ENCODE measurements at places on chromosomes 4 and X. TPM values are rescaled to one million over a fixed set of nuclear protein-coding genes. Genes with fewer than 3 reads are reported as not detected.
A peak's percentile ranks its signal among the peaks of the same experiment; 100 is the strongest.

TGIF2LX gene
- polyA plus RNA-seq: not detected

COL4A6 gene
- 0.11 TPM for polyA plus RNA-seq

- H3K27ac ChIP-seq: no peak overlapping the region
- no peaks in the 10 kb centered on the region for H3K36me3 ChIP-seq
- no peak overlapping the region for H3K4me3 ChIP-seq
- no peaks in the 10 kb centered on the region for H3K27me3 ChIP-seq
These were observed 124.2 kb upstream of the MBNL3 start for GRCh38 chrX:132612821-132613564.

GRCh38 chr4:74632634-74633033 lies 161.7 kb downstream of the BTC start:
- H3K4me1 ChIP-seq: peaks cover 2% of the 10 kb centered on the region
- no peaks in the 10 kb centered on the region for H3K27me3 ChIP-seq
- H3K4me3 ChIP-seq: no peak overlapping the region
- no peak for DNase-seq

- no peaks in the 10 kb centered on the region for H3K27me3 ChIP-seq
- no peak overlapping the region for H3K27ac ChIP-seq
- no peaks in the 10 kb centered on the region for H3K4me1 ChIP-seq
- H3K4me3 ChIP-seq: no peak overlapping the region
- no peaks in the 10 kb centered on the region for H3K36me3 ChIP-seq
- no peak for DNase-seq
These were observed 10.6 kb downstream of the ADAM29 start for GRCh38 chr4:174928575-174929253.

- DNase-seq: no peak
- H3K4me1 ChIP-seq: no peaks in the 10 kb centered on the region
- H3K27ac ChIP-seq: no peak overlapping the region
- H3K36me3 ChIP-seq: no peaks in the 10 kb centered on the region
- H3K27me3 ChIP-seq: no peaks in the 10 kb centered on the region
These were observed 16.1 kb downstream of the FAM120C start for GRCh38 chrX:54166915-54167314.

DNA sequence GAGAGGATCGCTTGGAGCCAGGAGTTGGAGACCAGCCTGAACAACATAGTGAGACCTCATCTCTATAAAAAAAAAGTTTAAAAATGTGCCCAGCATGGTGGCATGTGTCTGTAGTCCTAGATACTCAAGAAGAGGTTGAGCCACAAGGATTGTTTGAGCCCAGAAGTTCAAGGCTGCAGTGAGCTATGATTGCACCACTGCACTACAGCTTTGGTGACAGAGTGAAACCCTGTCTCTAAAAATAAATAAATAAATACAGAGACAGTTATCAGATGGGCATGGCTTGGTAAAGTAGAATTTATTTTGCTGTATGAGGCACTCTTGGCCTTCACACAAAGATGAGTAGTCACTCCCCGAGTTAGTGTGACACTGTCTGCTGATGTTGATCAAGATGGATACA lies 54.1 kb upstream of the SPRY1 start:
- DNase-seq: no peak
- no peaks in the 10 kb centered on the region for H3K4me1 ChIP-seq
- no peaks in the 10 kb centered on the region for H3K27me3 ChIP-seq
- no peaks in the 10 kb centered on the region for H3K36me3 ChIP-seq

GABRE gene
- 29.2 TPM for polyA plus RNA-seq

NRK gene
- polyA plus RNA-seq: 0.14 TPM

GRCh38 chr4:182600093-182600492 lies 317.1 kb downstream of the DCTD start:
- H3K4me1 ChIP-seq: no peaks in the 10 kb centered on the region
- no peak overlapping the region for H3K4me3 ChIP-seq
- no peak for DNase-seq
- H3K27me3 ChIP-seq: no peaks in the 10 kb centered on the region

GRCh38 chr4:38137080-38137479 lies 176.9 kb downstream of the PTTG2 start:
- no peaks in the 10 kb centered on the region for H3K27me3 ChIP-seq
- H3K36me3 ChIP-seq: no peaks in the 10 kb centered on the region
- peaks cover 37% of the 10 kb centered on the region for H3K4me1 ChIP-seq
- H3K27ac ChIP-seq: no peak overlapping the region
- no peak for DNase-seq

CPLX1 gene
- 7.7 TPM for polyA plus RNA-seq

RBM47 gene
- polyA plus RNA-seq: 12.3 TPM

GRCh38 chr4:75284831-75285230 lies 229.4 kb downstream of the RCHY1 start:
- no peaks in the 10 kb centered on the region for H3K36me3 ChIP-seq
- H3K4me3 ChIP-seq: no peak overlapping the region
- H3K27me3 ChIP-seq: no peaks in the 10 kb centered on the region
- no peak for DNase-seq

TASL gene
- polyA plus RNA-seq: 0.27 TPM

DNA sequence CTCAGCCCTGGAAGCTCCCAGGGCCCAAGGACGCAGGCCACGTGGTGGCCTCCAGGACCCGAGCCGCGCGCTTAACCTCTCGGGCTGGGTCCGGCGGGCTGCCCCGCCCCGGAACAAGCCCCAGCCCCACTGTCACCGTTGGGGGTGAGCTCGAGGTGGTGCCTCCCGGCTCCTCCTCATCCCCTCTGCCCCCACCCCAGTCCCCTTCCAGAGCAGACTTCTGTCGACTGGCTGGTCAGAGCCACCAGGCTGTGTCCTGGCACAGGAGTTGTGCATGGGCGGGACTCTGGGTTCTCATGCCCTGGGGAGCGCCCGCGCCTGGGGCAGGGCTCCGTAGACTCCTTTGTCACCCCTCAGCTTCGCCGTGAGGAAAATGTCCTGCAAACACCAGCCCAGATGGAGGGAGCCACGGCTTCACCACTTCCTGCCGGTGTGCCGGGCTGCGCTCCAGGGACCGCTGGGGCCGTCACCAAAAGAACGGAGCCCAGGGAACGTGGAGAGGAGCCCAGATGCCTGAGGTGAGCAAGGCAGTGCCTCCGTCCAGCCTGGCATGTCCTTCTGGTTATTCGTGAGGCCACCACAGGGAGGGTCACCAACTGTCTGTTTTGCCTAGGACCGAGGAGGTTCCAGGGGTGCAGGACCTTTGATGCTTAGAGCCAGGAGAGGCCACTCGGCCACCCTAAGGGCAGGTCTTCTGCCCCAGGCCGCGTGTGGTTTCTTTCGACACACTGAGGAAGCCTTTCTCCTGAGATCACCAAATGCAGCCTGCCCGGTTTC lies 7.1 kb upstream of the RGS12 start:
- no peak overlapping the region for H3K4me3 ChIP-seq
- no peak for DNase-seq
- H3K27me3 ChIP-seq: no peaks in the 10 kb centered on the region
- H3K36me3 ChIP-seq: no peaks in the 10 kb centered on the region
- no peaks in the 10 kb centered on the region for H3K4me1 ChIP-seq

BGN gene
- polyA plus RNA-seq: 24.5 TPM

DGAT2L6 gene
- not detected for polyA plus RNA-seq

PF4V1 gene
- not detected for polyA plus RNA-seq

GRCh38 chr4:64503945-64504675 lies 94.9 kb upstream of the TECRL start:
- H3K36me3 ChIP-seq: no peaks in the 10 kb centered on the region
- no peak overlapping the region for H3K4me3 ChIP-seq
- no peak overlapping the region for H3K27ac ChIP-seq
- no peaks in the 10 kb centered on the region for H3K4me1 ChIP-seq
- H3K27me3 ChIP-seq: no peaks in the 10 kb centered on the region

- no peaks in the 10 kb centered on the region for H3K36me3 ChIP-seq
- H3K27me3 ChIP-seq: no peaks in the 10 kb centered on the region
- no peak for DNase-seq
These were observed 402.2 kb upstream of the AADAT start for GRCh38 chr4:170491981-170492380.

- H3K27me3 ChIP-seq: no peaks in the 10 kb centered on the region
- no peaks in the 10 kb centered on the region for H3K36me3 ChIP-seq
- DNase-seq: no peak
- no peak overlapping the region for H3K4me3 ChIP-seq
These were observed 17.6 kb upstream of the GABRA4 start for GRCh38 chr4:47010912-47011446.

SSX2B gene
- not detected for polyA plus RNA-seq

DNA sequence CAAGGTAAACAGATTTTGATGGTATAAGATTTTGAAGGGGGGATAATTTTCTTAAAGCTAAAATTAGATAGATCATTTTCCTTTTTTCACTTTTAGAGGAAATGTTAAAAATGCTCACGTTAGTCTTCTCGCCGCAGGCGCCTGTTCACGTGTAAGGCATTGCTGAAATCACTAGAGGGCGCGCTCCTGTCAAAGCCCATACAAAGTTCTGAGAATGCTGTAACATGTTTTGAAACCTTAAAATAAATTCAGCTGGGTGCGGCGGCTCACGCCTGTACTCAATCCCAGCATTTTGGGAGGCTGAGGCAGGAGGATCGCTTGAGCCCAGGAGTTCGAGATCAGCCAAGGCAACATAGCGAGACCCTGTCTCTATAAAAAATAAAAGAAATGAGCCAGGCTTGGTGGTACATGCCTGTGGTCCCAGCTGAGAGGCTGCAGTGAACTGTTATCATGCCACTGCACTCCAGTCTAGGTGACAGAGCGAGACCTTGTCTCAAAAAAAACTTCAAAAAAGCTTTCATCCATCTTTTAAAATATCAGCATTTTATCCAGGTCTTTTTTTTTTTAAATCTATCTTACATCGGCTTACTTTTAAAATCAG lies 138.0 kb downstream of the RBMX2 start:
- no peak overlapping the region for H3K27ac ChIP-seq
- H3K36me3 ChIP-seq: no peaks in the 10 kb centered on the region
- H3K27me3 ChIP-seq: no peaks in the 10 kb centered on the region

HMGB3 gene
- polyA plus RNA-seq: 17.4 TPM

GRCh38 chr4:157219711-157220370 lies 687 bp upstream of the GRIA2 start:
- H3K4me1 ChIP-seq: no peaks in the 10 kb centered on the region
- no peak for DNase-seq
- H3K27me3 ChIP-seq: no peaks in the 10 kb centered on the region
- H3K27ac ChIP-seq: no peak overlapping the region
- H3K4me3 ChIP-seq: no peak overlapping the region
- H3K36me3 ChIP-seq: no peaks in the 10 kb centered on the region

DNA sequence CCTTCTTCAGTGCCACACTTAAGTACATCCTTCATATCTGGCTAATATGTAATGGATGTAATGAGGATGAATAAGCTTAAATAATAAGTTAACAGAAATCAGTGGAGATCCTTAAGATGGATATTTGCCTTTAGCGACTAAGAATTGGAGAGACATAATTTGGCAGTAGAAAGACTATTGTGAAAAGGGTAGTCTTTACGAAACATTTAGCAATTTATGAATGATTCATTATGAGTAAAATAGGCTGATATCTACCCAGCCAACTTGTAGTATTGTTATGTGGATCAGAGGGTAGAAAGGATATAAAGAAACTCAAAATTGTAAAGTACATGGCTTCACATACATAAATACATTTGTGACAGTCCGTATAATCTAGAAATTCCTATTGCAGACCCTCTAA lies 2371.8 kb downstream of the PCDH7 start:
- no peak overlapping the region for H3K27ac ChIP-seq
- no peaks in the 10 kb centered on the region for H3K27me3 ChIP-seq
- no peak overlapping the region for H3K4me3 ChIP-seq
- H3K36me3 ChIP-seq: no peaks in the 10 kb centered on the region
- no peak for DNase-seq
- no peaks in the 10 kb centered on the region for H3K4me1 ChIP-seq

DNA sequence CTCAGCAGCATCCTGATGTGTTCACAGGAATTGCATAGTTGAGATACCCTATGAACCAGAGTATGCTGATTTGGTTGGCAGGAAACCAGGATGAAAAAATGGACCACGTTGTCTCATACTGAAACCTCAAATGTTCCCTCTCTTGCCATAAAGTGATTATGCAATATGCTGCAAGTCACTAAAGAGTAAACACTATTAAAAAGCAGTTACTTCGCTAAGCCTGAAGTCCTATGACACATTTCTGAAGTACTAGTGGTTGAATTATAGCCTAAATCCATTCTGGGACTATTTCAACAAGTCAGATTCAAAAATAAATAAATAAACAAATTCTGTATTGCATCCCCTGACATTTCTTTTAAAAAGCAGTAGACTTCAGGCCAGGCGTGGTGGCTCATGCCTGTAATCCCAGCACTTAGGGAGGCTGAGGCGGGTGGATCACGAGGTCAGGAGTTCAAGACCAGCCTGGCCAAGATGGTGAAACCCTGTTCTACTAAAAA lies 106.0 kb upstream of the NAP1L5 start:
- H3K36me3 ChIP-seq: peaks cover 4% of the 10 kb centered on the region
- H3K27ac ChIP-seq: peak overlapping the region; percentile 59
- DNase-seq: peak; percentile 24
- H3K4me3 ChIP-seq: no peak overlapping the region

- H3K27ac ChIP-seq: peak overlapping the region; percentile 63
- H3K4me1 ChIP-seq: peaks cover 44% of the 10 kb centered on the region
- H3K4me3 ChIP-seq: no peak overlapping the region
- DNase-seq: no peak
- no peaks in the 10 kb centered on the region for H3K36me3 ChIP-seq
These were observed 171.3 kb downstream of the PTTG2 start for GRCh38 chr4:38131371-38132091.

GRCh38 chr4:2318885-2319284 lies 57.0 kb upstream of the MXD4 start:
- H3K36me3 ChIP-seq: no peaks in the 10 kb centered on the region
- no peak overlapping the region for H3K4me3 ChIP-seq
- no peak overlapping the region for H3K27ac ChIP-seq
- DNase-seq: no peak
- H3K4me1 ChIP-seq: no peaks in the 10 kb centered on the region

DNA sequence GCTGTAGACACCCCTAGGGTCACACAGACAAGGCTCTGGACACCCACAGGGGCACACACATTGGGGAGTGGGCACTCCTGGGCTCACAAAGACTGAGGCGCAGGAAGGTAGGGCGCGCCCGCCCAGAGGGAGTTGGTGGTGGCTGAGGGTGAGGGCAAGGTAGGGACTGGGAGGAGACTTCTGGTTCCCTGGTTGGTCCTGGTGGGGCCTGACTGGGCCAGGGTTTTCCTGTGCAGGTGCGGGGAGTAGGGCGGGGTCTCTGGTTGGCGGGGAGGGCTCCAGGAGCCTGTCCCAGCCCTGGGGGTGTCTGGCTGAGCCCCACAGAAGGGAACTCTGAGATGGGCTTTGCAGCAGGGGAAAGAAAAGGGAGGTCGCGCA lies 6.7 kb upstream of the WAS start:
- no peaks in the 10 kb centered on the region for H3K4me1 ChIP-seq
- H3K36me3 ChIP-seq: no peaks in the 10 kb centered on the region
- peak overlapping the region; percentile 59 for H3K4me3 ChIP-seq
- H3K27ac ChIP-seq: peak overlapping the region; percentile 75
- peak; percentile 4 for DNase-seq

VCX3A gene
- polyA plus RNA-seq: 0.30 TPM

GRCh38 chr4:122710434-122711308 lies 21.8 kb upstream of the BBS12 start:
- no peak overlapping the region for H3K27ac ChIP-seq
- H3K27me3 ChIP-seq: no peaks in the 10 kb centered on the region
- H3K4me1 ChIP-seq: no peaks in the 10 kb centered on the region
- no peak for DNase-seq
- H3K4me3 ChIP-seq: no peak overlapping the region
